ENCODE measurements at places on chromosomes 3 and 15.
A peak's percentile ranks its signal among the peaks of the same experiment; 100 is the strongest.

DNA sequence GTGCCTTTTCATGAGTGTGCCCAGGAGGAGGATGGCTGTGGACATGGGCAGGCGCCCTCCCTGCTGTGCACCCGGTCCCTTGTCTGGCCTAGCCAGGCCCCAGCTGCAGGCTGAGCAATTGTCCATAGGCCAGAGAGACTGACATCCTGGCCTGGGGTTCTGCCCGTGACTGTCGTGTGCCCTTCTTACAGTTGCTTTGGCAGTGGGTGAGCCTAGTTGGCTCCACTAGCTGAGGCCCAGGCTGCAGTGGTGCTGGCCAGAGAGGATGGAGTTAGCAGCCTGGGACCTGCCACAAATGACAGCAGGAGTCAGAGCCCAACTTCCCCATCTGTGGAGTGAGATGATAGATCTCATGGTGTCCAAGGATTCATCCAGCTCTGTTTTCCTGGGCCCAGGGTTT lies 9.0 kb upstream of the CHRNB4 start:
- no peak for DNase-seq

DNA sequence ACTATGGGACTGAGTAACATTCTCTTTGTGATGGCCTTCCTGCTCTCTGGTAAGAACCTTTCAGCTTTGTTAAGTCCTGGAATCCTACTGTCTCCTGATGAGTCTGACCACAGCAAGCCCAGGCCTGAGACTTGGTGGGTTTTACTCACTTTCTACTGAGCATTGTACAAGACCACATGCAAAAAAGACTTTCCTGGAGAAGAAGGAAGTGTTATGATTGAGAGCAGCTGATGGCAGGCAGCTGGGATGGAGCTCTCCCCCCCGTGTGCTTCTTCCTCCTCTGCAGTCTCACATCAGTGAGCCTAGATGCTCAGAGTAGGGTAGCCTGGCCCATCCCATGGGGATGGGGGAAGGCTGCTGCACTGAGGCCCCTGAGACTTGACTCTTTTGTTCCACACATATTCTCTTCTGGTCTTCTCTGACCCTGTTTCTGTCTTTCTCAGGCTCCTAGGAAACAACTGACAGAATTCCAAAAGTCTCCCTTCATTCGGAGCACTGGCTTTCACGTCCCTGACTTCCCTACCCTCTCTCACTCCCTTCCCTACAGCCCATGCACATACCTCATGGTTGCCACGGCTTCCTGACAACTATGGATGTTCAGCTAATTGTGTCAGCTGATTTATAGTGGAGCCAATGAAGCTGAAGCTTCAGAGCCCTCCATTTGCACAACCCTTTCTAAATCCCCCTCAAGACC lies 36.6 kb downstream of the CD86 start:
- no peak for DNase-seq

DNA sequence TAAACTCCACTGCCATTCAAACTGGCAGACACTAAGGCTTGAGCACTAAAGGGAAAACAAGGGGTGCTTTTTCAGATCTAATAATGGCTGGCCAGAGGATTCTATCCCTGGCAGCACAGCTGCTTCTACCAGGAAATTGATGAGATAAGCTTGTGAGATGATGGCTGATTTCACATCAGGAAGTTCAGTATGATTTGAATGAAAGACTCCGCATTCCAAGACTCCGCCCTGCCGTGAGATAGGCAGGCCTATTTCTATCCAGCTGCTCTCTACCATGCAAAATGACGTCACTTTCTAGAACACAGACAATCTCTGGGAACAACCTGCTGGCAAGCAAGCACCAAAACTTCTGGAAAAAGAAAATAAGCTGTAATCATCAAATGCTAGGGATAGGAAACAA lies 171.8 kb downstream of the WDR76 start:
- no peak for DNase-seq

GRCh38 chr15:63447017-63447676 lies 57.2 kb upstream of the USP3 start:
- DNase-seq: no peak

DNA sequence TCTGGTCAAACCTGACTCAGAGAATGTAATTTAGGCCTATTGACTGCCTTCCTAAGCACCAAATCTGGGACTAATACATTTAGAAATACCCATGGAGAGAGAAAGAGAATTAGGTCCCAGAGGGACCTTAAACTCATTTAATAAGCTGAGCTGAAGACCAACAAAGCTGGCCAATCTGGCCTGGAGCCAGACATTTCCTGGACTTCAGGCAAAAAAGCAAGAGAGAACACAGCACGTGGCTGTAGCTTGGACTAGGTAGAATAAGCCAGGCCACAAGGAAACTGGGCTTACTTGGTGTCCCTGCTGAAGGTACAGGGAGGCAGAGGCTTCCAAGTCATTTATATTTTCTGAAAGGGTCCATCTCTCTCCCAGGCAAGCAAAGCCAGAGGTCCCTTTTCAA lies 88.1 kb downstream of the RTP4 start:
- DNase-seq: no peak

- no peak for DNase-seq
These were observed 46.7 kb upstream of the BCHE start for GRCh38 chr3:165883863-165884478.

DNA sequence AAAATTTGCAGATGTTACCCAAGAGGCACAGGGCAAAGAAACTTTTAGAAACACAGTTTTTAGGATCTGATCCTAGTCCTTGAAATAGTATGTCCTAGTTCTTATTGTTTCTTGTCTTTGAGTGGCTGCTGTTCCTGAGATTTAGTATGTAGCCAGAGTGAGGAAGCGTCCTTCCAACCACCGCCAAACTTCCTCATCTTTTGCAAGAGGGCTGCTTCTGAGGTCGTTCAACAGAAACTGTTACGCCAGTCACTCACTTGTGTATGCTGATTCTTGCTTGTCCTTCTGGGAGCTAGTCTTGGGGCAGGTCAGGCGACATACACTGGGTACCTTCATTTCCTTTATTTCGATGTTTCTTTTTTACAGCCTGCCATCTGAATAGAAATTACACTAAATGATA lies 577.3 kb upstream of the ZNF717 start:
- no peak for DNase-seq

- DNase-seq: no peak
These were observed 7.3 kb downstream of the GTF2E1 start for GRCh38 chr3:120749843-120750242.

GRCh38 chr3:37694284-37694675 lies 167.4 kb upstream of the CTDSPL start:
- DNase-seq: no peak

DNA sequence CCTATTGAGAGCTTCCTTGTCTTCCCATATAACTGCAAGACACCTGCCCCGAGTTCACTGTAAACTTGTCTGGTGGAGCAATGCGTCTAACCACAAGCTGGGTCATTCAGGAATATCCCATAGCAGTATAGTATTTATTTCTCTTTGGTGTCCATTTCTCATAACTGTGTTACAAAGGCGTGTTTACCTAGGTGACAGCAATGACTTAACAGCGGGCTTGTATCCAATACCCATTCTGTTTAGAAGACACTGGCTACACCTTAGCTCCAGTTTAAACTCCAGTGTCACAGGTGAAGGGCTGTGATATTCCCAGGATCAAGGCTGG lies 24.3 kb downstream of the ATP10A start:
- no peak for DNase-seq

DNA sequence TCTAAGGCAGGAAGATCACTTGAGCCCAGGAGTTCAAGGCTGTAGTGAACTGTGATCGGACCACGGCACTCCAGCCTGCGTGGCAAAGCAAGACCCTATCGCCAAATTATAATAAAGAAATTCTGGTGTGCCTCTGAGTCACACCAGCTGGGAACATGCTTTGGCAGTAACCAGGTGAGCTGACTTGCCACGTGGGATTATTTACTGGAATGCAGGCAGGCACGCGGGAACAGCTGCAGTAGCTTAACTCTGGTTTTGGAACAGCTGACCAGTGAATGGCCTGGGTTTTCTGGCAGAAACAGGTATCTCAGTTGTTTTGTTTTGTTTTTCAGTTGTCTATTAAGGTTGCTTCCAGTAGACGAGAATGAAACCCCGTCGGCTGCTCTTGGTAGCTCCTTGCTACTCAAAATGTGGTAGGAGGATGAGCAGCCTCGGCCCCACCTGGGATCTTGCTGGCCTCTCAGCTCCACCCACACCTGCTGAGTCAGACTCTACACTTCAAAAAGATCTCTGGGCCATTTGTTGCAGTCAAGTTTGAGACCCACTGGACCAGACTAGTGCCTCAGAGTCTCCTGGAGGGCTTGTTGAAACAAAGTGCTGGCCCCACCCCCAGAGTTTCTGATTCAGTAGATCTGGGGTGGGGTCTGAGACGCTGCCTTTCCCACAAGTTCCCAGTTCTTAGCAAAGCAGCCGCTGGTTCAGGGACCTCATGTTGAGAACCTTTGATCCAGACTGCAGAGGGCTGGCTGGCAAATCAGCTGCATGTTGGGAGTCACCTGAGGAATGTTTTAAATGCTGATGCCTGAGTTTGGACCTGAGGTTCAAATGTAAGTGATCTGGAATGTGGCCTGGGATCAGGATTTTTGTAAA lies 26.6 kb downstream of the IDH2 start:
- DNase-seq: no peak

DNA sequence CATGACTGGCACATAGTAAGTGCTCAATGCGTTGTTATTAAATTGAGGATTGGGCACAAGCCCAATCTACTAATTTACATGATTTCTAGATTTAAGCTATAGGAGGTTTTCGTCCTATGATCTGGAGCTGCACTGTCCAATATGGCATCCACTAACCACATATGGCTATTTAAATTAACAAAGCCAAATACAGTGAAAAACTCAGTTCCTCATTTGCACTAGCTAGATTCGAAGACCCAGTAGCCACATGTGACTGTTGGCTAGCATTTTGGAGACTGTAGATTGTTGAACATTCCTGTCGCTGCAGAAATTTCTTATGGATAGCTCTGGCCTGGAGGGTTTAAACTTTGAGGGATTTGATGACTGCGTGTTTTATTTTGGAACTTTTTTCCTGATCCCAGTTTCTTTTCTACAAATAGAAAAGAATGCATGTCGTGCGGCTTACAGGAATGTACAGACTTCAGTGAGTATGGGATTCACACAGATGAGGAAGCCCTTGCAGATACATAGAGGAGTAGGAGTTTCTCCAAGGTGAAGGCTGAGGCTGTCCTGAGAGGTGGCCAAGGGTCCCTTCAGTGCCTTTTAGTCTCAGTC lies 82.8 kb downstream of the SLCO3A1 start:
- no peak for DNase-seq

DNA sequence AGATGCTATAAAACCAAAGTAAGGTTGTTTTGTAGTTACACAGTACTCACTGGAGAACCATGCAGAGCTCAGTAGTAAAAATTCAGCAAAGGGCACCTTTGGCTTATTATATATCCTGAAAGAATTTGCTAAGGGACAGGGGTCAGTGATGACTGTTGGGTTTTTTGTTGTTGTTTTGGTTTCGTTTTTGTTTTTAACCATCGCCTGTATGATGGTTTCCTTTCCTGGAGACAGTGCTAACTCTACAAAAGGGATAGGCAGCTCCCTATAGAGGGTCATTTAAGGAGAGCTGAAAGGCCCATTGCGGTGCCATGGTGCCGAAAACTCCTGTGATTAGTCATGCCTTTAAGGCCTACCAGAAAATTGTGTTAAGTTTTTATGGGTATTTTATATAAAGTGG lies 118.2 kb upstream of the GOLIM4 start:
- DNase-seq: no peak

GRCh38 chr3:141052201-141053069 lies 1.3 kb downstream of the SPSB4 start:
- DNase-seq: no peak

DNA sequence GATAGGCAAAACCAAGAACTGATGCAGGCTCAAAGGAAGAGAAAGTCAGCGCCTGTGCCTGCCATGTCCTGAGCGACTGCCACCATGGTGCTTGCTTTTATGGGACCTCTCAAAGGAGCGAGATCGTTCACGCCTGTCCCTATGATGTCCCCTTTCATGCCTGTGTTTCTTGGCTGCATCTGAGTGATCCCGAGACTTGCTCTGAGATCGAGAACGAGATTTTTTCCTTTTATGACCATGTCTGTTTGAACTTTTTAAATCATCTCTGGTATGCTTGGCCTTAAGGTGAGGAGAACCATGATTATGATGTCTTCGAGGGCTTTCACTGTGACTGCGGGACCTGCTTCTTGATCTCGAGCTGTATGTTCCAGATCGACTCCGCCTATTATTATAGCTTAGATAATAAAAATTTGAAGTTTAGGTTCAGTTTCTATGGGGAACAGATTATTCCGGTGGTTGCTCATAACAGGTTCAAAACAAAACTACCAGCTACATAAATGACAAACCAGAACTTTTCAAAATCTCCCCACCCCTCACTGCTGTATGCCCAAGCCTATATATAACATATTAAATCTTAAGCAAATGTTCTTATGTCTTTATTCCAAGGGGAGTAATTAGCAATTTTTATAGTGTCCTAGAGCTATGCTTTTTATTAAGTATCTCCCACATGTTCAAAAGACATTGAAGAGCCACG lies 11.6 kb downstream of the CCNL1 start:
- DNase-seq: no peak

DNA sequence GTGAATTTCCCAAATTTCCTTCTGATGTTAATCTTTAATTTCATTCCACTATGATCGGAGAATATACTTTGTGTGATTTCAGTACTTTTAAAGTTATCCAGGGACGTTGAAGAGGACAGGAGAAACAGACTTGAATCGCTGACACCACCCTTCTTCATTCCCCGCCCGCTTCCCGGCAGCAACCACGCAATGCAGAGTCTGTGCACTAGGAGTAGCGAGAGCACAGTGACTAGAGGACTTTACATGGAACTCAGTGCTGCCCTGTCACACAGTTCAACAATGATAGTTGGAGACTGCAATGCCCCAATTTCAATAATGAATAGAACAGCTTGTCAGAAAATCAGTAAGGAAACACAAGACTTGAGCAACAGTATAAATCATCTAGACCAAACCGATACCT lies 73.9 kb downstream of the RNF13 start:
- DNase-seq: no peak

- DNase-seq: peak; percentile 65
These were observed 107.1 kb upstream of the ICE2 start for GRCh38 chr15:60585743-60586708.

GRCh38 chr3:113055201-113055600 lies 64.4 kb downstream of the GTPBP8 start:
- DNase-seq: no peak

DNA sequence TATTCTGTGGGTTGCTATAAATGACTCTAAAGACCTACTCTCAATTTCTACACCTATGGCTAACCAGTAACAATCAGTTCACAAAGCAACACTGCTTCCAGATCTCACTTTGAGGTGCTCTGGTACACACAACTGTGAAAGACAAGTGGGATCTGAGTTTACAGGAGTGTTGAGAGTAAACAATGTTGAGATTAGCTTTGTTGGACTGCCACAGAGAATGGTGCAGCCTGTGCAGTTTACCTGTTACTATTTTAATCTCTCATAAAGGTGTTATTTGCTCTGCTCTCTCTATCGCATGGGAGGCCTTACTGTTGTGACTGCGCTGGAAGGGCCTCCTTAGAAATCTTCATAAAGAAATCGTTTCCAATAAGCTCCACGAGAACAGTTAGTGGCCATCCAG lies 112.0 kb downstream of the SOX2 start:
- DNase-seq: no peak

GRCh38 chr3:169945313-169945712 lies 21.3 kb upstream of the SEC62 start:
- no peak for DNase-seq

GRCh38 chr3:111594205-111594604 lies 941 bp downstream of the ZBED2 start:
- DNase-seq: no peak

- no peak for DNase-seq
These were observed 61.2 kb downstream of the THBS1 start for GRCh38 chr15:39642011-39642640.
